ENCODE measurements at places on chromosomes 5 and 9.

- DNase-seq = no peak
These were observed 78.6 kb downstream of the KCNT1 start for GRCh38 chr9:135780626-135781025.

GRCh38 chr9:129624947-129625346, 1.0 kb upstream of the NTMT1 start:
- DNase-seq = no peak

DNA sequence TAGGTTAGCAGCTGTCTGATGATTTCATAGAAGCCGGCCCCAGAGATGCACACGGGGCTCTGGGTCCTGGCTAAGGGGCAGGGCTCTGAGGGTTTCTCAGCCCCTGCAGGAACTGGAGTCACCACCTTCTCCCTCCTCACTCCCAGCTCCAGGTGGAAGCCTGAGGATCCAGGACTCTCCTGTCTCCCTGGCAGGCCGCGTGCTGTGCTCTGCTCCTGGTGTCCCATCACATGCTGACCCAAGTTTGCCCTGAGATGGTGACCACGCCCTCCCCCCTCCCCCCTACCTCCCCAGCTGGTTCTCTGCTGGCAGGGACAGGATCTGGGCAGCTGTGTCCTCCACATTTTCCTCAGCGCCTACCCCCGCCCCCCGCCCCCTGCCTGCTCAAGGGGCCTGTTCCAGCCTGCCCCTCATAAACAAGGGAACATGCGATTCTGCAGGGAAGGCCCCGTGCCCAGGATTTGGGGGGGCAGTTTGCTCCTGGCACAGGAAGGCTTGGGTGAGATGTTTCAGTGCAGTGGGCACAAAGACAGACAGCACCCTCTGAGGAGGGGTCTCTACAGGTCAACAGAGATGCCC, 87.4 kb downstream of the PSD2 start:
- DNase-seq = no peak

DNA sequence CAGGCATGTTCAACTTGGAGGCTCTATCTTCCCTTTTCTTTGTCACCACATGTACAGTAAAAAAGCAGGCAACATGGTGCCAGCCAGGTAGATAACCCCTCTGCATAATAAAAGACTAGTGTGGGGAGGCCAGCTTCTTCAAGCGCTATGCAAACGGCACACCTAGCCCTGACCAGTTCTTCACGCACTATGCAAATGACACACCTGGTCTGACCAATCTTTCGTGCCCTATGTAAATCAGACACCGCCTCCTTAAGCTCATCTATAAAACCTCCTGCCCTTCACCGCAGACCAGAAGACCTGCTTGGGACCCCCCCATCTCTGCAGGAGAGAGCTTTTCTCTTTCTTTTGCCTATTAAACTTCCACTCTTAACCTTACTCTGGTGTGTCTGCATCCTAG, 28.1 kb upstream of the UGCG start:
- no peak for DNase-seq

- no peak for DNase-seq
These were observed 193.1 kb downstream of the HSD17B3 start for GRCh38 chr9:96108691-96109380.

GRCh38 chr9:109886617-109887016, 106.6 kb downstream of the PALM2AKAP2 start:
- DNase-seq = no peak

DNA sequence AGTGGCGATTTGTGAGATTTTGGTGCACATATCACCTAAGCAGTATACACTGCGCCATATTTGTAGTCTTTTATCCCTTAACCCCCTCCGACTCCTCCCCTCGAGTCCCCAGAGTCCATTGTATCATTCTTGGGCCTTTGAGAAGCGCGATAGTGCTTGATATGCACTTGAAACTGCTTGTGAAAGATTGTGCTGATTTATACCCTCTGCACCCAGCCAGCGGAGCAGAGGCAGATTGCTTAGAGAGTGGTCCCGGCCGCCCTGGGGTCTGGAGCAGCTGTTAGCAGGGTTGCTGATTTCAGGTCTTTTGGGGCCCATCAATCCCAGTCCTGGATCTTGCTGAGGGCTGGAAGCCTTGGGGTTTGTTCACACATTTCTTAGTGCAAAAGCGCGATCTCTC, 13.0 kb upstream of the FAM240B start:
- no peak for DNase-seq

- DNase-seq = no peak
These were observed 187.7 kb downstream of the DENND1A start for GRCh38 chr9:123742009-123742767.

DNA sequence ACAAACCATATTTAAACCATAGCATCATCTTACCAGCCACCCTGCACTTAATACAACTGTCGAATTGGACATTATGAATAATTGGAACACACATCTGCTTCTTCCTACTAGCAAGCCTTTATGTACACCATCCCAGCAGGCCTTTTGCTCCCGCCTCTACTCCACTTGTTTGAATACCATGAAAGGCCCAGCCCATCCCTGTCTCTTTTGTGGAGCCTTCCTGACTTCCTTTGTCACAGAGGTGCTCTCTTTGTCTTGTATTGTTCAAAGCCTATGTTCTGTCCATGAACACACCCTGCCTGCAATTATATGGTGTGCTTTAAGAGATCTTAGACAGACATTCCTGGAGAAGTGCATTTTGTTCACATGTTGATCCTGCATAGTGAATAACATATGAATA, 465.7 kb downstream of the DIRAS2 start:
- no peak for DNase-seq

GRCh38 chr5:86143837-86144236, 473.9 kb upstream of the COX7C start:
- no peak for DNase-seq

GRCh38 chr5:29924107-29924506, 1269.4 kb upstream of the CDH6 start:
- no peak for DNase-seq

GRCh38 chr5:18008940-18009339, 374.7 kb downstream of the TAF11L14 start:
- no peak for DNase-seq

- DNase-seq = no peak
These were observed 153.8 kb downstream of the GOLPH3 start for GRCh38 chr5:32020271-32020670.

- no peak for DNase-seq
These were observed 222.4 kb downstream of the FBN2 start for GRCh38 chr5:128315671-128316070.

- no peak for DNase-seq
These were observed at the start of gene MPDZ for GRCh38 chr9:13279284-13280141. Gene MPDZ (minus strand): TSS chr9:13279692. CDS start chr9:13250315, 29,377 bp downstream.

GRCh38 chr5:34738381-34738780, 82.3 kb downstream of the RAI14 start:
- DNase-seq = no peak

DNA sequence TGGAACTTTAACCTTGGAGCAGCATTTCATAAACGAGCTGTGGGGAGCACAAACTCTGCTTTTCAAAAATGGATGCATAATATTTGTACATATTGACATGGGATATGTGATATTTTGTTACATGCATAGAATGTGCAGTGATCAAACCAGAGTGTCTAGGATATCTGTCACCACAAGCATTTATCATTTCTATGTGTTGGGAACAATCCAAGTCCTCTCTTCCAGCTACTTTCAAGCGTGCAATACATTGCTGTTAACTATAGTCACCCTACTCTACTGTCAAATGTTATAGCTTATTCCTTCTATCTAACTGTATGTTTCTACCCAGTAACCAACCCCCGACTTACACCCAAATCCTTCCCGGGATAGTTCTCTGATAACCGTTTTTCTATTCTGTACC, 15.0 kb upstream of the C5orf58 start:
- no peak for DNase-seq

GRCh38 chr5:94471521-94471920, 146.9 kb downstream of the KIAA0825 start:
- no peak for DNase-seq

GRCh38 chr5:68265347-68265746, 49.8 kb downstream of the PIK3R1 start:
- no peak for DNase-seq

DNA sequence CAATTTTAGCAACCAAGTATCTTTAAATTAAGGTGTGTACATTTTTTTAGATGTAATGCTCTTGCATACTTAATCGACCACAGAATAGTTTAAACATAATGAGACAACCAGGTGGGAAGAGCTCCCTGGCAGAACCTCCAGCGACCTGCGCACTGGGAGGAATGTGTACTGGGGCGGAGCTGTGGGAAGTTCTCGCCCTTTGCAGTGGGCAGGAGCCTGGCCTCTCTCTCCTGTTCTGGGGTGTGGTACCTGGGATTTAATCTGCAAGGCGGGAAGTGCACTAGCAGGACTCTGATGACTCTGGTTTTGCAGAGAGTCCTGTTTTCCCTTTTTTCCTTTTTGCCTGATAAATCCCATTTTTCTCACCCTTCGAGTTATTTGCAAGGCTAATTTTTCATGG, 150.7 kb downstream of the SLC28A3 start:
- no peak for DNase-seq

DNA sequence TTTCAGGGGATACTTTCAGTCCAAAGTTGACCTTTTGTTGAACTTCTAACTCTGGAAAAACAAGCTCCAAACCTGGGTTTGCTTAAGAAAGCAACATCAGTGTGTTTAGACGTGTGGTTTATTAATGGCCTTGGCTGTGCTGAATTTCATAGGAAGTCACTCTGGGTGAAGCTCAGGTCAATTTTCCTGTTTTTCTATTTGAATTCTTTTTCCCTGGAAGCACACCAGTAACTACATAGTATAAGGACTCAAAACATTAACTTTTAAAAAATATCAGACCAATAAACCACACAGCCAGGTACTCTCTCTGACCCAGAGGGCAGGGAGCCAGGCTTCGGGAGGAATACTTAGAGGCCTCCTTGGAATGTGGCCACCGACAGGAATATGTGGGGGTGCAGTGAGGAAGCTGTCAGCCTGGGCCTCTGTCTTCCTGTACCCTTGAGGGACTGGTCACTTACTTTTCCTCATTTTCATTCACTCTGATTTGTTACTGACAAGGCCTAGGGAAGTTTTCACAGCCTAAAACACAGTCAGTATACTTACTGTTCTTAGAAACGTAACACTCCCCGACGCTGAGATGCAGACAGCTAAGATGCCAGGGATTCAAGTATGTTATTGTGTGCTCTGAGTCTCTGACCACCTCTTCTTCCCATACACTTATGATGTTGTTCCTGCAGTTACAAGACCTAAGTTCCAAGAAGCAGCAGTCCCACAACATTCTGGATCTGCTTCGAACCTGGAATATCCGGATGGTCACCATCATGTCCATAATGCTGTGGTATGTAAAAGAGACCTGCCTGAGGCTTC, 18.9 kb downstream of the SLC22A5 start:
- DNase-seq = no peak

DNA sequence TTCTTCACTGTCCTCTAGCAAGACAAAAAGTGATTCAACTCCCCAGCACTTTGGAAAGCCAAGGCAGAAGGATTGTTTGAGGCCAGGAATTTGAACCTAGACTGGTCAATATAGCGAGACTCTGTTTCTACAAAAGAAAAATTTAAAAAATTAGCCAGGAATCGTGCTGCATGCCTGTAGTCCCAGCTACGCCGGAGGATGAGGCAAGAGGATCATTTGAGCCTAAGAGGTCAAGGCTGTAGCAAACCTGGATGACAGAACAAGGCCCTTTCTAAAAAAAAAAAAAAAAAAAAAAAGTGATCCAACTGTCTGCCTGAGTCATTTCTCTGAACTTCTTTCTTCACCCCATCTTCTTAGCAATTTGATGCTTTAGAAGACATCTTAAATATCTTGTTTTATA, 12.4 kb downstream of the ITGA2 start:
- no peak for DNase-seq

DNA sequence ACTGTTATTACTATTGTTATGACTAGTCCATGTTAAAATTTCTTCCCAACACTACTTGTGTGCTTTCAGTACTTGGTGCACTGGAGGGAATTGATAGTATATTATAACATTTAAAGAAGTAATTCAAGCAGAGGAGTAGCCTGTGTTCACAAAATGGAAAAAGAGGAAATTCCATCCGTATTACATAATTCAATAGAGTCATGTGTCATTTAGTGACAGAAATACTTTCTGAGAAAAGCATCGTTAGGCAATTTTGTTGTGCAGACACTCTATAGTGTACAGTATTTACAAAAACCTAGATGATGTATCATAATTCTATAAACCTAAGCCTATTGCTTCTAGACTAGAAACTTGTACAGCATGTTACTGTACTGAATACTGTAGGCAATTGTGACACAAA, 78.3 kb upstream of the PCSK5 start:
- no peak for DNase-seq

GRCh38 chr5:45604092-45604491, 92.1 kb downstream of the HCN1 start:
- no peak for DNase-seq

DNA sequence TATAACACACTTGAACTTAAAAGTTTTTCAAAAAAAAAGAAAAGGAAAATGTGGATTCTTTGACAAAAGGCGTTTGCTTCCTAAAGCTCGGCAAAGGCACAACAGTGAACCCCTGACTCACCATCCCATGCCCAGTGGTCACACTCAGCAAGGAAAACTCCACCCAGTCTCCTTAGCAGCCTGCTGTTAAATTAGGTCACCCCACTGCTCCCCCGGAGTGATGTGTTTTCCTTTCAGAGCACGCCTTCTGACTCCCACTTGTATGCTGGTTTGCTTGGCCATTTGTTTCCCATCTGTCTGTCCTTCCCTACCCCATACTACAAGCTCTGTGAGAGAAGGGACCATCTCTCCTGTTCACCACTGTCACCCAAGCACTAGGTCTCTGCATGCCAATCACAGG, 23.8 kb downstream of the RETREG1 start:
- no peak for DNase-seq

- no peak for DNase-seq
These were observed 18.5 kb downstream of the NINJ1 start for GRCh38 chr9:93115486-93116071.

- no peak for DNase-seq
These were observed 79.7 kb upstream of the CDH6 start for GRCh38 chr5:31113666-31114350.

DNA sequence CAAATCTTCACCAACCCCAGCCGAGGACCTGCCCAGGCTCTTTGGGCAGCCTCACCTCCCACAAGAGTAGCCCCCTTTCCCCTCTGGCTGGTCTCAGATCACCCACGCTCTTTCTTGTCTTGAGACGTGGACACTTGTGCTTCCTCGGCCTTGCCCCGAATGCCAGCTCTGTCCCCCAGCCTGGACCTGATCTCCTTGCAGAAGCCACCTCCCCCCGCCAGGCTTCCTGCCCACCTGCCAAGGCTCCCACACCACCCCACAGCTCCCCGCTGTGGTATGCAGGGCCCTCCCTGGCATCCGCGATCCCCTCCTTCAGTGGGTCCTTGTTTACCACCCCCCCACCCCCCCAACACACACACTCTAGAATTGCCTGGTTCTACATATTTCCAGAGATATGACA, 133.7 kb downstream of the ROR2 start:
- no peak for DNase-seq

All from activated CD4-positive, CD25-positive, alpha-beta regulatory T cell (primary cell).